ENCODE measurements at places on chromosomes 4 and X. TPM values are rescaled to one million over a fixed set of nuclear protein-coding genes. Genes with fewer than 3 reads are reported as not detected.
A peak's percentile ranks its signal among the peaks of the same experiment; 100 is the strongest.

Gene TLR7
- total RNA-seq: not detected

Gene F8A1
- 7.2 TPM for total RNA-seq

Gene MUC7
- not detected for total RNA-seq

Gene COX7B2
- total RNA-seq: not detected

Gene GRIA3
- total RNA-seq: 23.4 TPM

Gene SAGE1
- not detected for total RNA-seq

Gene HPGDS
- total RNA-seq: not detected

Gene TMEM144
- 0.26 TPM for total RNA-seq

Gene PPEF2
- not detected for total RNA-seq

Gene GPR82
- total RNA-seq: not detected

Gene SNCA
- 0.63 TPM for total RNA-seq

Gene TECRL
- total RNA-seq: not detected

Gene AMOT
- total RNA-seq: 0.09 TPM

DNA sequence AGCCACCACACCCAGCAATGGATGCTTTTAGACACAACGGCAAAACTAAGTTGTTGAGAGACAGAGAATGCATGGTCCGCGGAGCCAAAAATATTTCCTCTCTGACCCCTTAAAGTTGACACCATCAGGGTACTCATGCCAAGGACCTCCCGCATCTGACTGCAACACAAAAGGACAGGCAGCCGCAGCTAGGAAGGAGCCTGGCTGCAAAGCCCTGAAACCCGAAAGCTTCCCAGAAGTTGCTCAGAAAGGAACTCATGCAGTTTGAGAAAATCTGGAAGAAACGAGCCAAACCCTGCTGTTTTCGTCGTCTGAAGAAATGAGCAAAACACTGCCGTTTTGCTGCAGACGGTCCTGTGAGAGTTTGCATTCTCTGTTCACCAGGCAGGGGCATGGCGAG lies 16.5 kb downstream of the DHRSX start:
- H3K27me3 ChIP-seq: peaks cover 2% of the 10 kb centered on the region
- peaks cover 39% of the 10 kb centered on the region for H3K36me3 ChIP-seq

DNA sequence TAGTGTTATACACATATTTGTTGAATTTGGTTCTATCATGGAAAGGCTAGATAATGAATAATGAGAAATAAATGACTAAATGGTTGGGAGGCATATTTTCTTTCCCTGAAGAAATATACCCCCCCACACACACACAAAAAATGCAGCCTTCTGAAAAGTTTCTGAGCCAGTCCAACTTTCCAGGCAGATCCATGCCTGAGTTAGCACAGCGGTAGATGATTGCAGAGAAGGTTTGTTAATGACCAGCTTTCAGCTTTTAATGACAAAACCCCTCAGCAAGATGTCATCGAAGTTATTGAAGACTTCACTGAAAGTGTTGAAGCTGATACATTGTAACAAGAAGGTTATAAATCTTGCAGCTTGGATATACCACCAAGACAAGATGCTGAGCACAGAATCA lies 61.4 kb downstream of the GBA3 start:
- no peak overlapping the region for H3K4me3 ChIP-seq
- DNase-seq: no peak
- no peaks in the 10 kb centered on the region for H3K36me3 ChIP-seq
- H3K27ac ChIP-seq: no peak overlapping the region

DNA sequence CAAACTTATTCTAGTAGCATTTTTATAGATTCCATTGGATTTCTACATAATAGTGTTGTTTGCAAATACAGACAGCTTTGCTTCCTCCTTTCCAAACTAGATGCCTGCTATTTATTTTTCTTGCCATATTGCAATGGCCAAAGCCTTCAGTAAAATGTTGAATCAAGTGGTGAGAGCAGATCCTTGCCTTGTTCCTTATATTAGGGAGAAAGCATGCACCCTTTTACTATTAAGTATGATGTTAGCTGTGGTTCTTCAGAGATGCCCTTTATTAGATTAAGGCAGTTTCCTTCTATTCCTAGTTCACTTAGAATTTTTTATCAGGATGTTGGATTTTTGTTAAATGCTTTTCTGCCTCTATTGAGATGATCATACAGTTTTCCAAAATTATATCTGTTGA lies 233.7 kb downstream of the CBR4 start:
- no peaks in the 10 kb centered on the region for H3K4me1 ChIP-seq
- H3K36me3 ChIP-seq: peaks cover 18% of the 10 kb centered on the region
- H3K27me3 ChIP-seq: peaks cover 2% of the 10 kb centered on the region
- DNase-seq: no peak
- H3K4me3 ChIP-seq: no peak overlapping the region

DNA sequence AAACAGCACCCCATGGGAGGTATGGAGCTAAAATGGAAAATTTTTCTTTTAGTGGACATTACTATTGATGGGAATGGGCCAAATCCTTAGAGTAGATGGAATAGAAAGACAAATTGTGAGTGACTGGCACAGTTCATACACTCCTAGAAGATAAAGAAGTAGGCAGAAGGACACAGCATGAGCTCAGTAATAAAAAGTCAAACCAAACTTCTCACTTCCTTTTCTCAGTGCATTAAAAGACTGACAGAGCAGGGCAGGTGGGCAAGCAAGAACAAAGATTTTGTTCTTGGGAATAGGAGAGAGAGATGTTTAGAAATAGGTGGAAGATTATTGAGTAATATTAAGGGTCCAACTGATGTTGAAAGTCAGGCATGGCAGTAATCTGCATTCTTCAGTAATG lies 132.5 kb downstream of the ATP10D start:
- no peaks in the 10 kb centered on the region for H3K27me3 ChIP-seq
- no peak for DNase-seq
- no peak overlapping the region for H3K4me3 ChIP-seq
- no peak overlapping the region for H3K27ac ChIP-seq
- peaks cover 2% of the 10 kb centered on the region for H3K36me3 ChIP-seq

GRCh38 chr4:77582156-77582555 lies 23.5 kb upstream of the CXCL13 start:
- no peaks in the 10 kb centered on the region for H3K36me3 ChIP-seq
- H3K4me3 ChIP-seq: no peak overlapping the region
- no peak for DNase-seq
- H3K27me3 ChIP-seq: peaks cover 8% of the 10 kb centered on the region

GRCh38 chr4:69888336-69888735 lies 28.4 kb upstream of the SULT1E1 start:
- H3K27me3 ChIP-seq: no peaks in the 10 kb centered on the region
- no peaks in the 10 kb centered on the region for H3K36me3 ChIP-seq
- no peaks in the 10 kb centered on the region for H3K4me1 ChIP-seq
- H3K4me3 ChIP-seq: no peak overlapping the region
- no peak overlapping the region for H3K27ac ChIP-seq

GRCh38 chrX:53263597-53264094 lies 17.7 kb downstream of the IQSEC2 start:
- peaks cover 46% of the 10 kb centered on the region for H3K4me1 ChIP-seq
- DNase-seq: peak; percentile 81
- peak overlapping the region; percentile 74 for H3K27ac ChIP-seq
- H3K4me3 ChIP-seq: peak overlapping the region; percentile 48
- no peaks in the 10 kb centered on the region for H3K36me3 ChIP-seq

GRCh38 chr4:25911356-25911755 lies 2.7 kb upstream of the SMIM20 start:
- no peak overlapping the region for H3K4me3 ChIP-seq
- peaks cover 36% of the 10 kb centered on the region for H3K4me1 ChIP-seq
- H3K27ac ChIP-seq: no peak overlapping the region

- H3K4me1 ChIP-seq: peaks cover 16% of the 10 kb centered on the region
- H3K27ac ChIP-seq: no peak overlapping the region
- H3K36me3 ChIP-seq: peaks cover 10% of the 10 kb centered on the region
- no peak for DNase-seq
These were observed 29.2 kb downstream of the SMIM14 start for GRCh38 chr4:39609454-39609931.

DNA sequence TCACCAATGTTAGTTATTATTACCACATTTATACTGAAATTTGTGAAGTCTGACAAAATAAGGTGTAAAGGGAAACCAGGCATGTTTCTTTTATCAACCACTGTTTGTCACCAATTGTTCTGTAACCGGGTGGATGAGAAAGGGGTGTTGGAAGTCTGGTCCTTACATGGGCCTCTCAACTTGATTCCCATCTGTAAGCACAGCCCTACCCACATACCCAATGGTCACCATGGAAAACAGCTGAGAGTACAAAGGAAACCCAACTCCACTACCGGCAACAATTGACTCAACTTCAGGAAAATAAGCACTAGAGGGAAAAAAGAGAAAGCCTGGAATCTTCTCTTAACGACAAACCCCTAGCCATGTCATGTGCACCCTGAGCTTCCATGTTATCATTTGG lies 70.8 kb upstream of the PTCHD1 start:
- no peaks in the 10 kb centered on the region for H3K4me1 ChIP-seq
- no peak overlapping the region for H3K27ac ChIP-seq
- DNase-seq: no peak
- no peaks in the 10 kb centered on the region for H3K36me3 ChIP-seq
- H3K4me3 ChIP-seq: no peak overlapping the region

GRCh38 chr4:186627226-186627865 lies 72.0 kb upstream of the MTNR1A start:
- peaks cover 15% of the 10 kb centered on the region for H3K27me3 ChIP-seq
- DNase-seq: peak; percentile 20
- H3K4me1 ChIP-seq: peaks cover 49% of the 10 kb centered on the region
- peaks cover 73% of the 10 kb centered on the region for H3K36me3 ChIP-seq
- H3K4me3 ChIP-seq: peak overlapping the region; percentile 68

GRCh38 chr4:124610211-124610610 lies 102.3 kb downstream of the ANKRD50 start:
- H3K36me3 ChIP-seq: no peaks in the 10 kb centered on the region
- peaks cover 2% of the 10 kb centered on the region for H3K27me3 ChIP-seq
- H3K27ac ChIP-seq: no peak overlapping the region
- H3K4me3 ChIP-seq: no peak overlapping the region
- no peak for DNase-seq

DNA sequence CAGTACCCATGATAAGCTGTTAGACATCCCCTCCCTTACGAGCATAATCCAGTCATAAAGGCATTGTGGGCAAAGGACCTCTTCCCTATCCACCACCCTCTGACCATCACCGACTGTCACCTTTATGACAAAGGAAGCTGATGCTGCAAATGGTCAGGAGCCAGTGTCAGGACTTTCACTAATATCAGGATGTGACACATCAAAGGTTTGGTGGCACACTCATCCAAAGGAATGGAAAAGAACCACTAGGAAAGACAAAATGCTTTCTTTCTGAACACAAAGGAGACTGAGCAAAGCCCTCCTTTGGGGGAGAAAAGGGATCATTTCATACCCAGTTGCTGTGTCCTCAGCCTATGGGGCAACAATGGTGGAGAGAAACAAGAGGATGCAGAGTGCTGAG lies 66.9 kb upstream of the PROM1 start:
- no peak overlapping the region for H3K27ac ChIP-seq
- no peaks in the 10 kb centered on the region for H3K36me3 ChIP-seq
- peaks cover 7% of the 10 kb centered on the region for H3K4me1 ChIP-seq
- no peak for DNase-seq

- no peak overlapping the region for H3K4me3 ChIP-seq
- DNase-seq: no peak
- H3K4me1 ChIP-seq: no peaks in the 10 kb centered on the region
- no peak overlapping the region for H3K27ac ChIP-seq
These were observed 30.8 kb downstream of the EXOC1 start for GRCh38 chr4:55884093-55884850.

- H3K27ac ChIP-seq: peak overlapping the region; percentile 93
- peak overlapping the region; percentile 100 for H3K4me3 ChIP-seq
- H3K27me3 ChIP-seq: no peaks in the 10 kb centered on the region
- peaks cover 8% of the 10 kb centered on the region for H3K36me3 ChIP-seq
These were observed 4.5 kb downstream of the MID1IP1 start for GRCh38 chrX:38805432-38806389.

DNA sequence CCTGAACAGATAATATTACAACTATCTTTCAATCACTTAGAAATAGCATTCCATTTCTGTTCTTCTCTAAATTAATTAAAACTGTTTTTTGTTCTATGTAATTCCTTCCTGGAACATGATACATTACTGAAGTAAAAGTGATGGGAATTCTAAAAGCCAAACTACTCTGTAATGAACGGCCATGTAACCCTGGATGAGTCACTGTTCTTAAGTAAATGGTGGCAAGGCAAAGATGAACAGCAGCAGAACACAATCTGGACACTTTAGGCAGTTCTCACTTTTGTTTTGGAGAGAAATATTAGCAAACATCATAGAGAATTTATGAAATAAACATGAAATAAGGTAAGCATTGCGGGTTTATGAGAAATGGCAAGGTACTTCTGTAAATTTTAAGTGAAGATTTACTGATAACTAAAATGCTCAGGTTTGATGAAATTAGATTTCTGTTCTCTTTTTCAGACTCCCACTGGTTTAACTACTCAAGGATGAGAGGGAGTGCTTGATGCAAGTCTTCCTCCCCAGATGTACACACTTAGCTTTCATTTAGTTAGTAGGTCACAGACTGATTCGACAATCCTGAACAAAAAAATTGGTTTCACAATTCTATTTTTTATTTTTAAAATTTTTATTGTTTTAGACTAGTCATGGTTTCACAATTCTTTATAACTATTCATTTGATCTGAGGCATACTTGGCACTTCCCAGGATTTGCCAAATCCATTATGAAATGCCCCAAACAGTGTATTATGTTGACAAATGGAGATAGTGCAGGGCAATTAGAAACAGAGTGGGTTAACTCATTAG lies 964 bp upstream of the GPR82 start:
- no peak overlapping the region for H3K4me3 ChIP-seq
- no peak overlapping the region for H3K27ac ChIP-seq
- peaks cover 18% of the 10 kb centered on the region for H3K4me1 ChIP-seq
- no peaks in the 10 kb centered on the region for H3K27me3 ChIP-seq

GRCh38 chr4:65670331-65671031 lies at the start of gene EPHA5:
TSS of gene EPHA5 (minus strand) at chr4:65670489. CDS start at chr4:65669742, 747 bp downstream.
- peaks cover 20% of the 10 kb centered on the region for H3K4me1 ChIP-seq
- H3K27ac ChIP-seq: no peak within 1 kb of the TSS
- H3K4me3 ChIP-seq: peak within 1 kb of the TSS; percentile 69
- peaks cover 21% of the 10 kb centered on the region for H3K27me3 ChIP-seq

DNA sequence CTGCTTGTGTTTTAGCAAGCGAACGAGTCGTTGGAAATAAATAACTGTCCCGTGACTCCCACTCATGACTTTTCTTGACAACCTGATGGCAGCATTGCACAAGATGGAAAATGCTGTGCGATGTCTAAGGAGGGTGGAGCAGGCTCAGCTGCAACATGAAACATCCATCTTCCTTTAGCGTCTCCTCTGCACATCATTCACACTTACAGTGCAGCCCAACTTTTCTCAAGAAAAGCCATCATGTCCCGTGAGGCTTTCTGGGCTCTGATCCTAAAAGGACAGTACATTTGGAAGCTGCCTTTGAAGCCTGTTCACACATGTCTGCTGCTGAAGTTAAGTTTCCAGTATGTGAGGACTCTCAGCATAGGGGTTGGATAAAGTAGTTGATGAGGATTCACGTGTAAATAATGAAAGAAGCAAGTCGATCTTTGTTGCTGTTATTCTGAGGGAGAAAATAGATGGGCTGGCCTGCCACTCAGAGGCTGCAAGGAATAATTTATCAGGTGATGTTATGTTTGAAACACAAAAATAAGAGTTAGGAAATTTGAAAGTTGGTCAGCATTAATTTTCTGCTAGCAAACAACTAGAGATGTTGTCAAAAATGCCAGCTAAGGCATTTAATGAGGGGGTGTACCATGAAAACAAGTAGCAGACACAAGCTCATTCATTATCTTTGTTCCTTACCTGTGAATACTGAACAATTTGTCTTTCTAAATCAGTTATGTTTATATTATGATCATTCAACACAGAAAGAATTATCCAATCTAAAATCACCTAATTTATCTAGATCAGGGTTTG lies 328.7 kb upstream of the ZFP42 start:
- H3K4me1 ChIP-seq: peaks cover 41% of the 10 kb centered on the region
- no peak for DNase-seq
- H3K36me3 ChIP-seq: peaks cover 8% of the 10 kb centered on the region
- H3K27me3 ChIP-seq: no peaks in the 10 kb centered on the region
- no peak overlapping the region for H3K27ac ChIP-seq

Measured in HFFc6 (cell line).